Stimulated activated CD8-positive, alpha-beta memory T cell treated with anti-CD3 and anti-CD28 coated beads, Interleukin-4, amount 100 ng/mL, for 4 hours (primary cell): ENCODE measurements at places on chromosomes 2 and 18.

DNA sequence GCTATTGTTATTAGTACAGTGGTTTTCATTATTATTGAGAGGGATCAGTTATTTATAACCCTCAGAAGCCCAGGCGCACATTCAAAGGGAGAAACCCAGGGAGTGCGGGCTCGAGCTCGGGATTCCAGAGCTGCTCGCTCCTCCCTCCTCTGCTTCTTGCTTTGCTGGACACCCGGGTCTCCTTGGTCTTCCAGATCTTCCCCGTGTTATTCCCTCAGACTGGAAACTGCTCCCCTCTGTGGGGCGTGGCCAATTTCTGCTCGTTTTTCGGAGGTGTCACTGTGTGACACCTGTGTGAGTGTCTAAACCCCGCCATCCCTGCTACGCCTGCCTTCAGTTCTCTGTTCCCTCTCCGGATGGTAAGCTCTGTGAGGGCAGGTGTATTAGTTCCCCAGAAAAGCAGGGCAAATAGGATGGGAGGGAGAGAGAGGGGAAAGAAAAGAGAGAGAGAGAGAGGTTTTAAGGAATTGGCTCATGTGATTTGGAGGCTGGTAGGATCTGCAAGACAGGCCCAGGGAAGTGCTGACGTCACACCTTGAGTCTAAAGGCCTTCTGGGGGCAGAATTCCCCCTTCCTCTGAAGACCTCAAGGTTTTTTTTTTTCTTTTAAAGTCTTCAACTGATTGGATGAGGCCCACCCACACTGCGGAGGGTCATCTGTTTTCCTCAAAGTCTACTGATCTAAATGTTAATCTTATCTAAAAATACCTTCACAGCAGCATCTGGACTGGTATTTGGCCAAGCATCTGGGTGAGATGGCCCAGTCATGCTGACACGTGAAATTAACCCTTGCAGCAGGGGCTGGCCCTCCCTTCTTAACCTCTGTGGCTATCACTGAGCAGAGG is 457.3 kb upstream of the ID2 start:
- no peak for DNase-seq

DNA sequence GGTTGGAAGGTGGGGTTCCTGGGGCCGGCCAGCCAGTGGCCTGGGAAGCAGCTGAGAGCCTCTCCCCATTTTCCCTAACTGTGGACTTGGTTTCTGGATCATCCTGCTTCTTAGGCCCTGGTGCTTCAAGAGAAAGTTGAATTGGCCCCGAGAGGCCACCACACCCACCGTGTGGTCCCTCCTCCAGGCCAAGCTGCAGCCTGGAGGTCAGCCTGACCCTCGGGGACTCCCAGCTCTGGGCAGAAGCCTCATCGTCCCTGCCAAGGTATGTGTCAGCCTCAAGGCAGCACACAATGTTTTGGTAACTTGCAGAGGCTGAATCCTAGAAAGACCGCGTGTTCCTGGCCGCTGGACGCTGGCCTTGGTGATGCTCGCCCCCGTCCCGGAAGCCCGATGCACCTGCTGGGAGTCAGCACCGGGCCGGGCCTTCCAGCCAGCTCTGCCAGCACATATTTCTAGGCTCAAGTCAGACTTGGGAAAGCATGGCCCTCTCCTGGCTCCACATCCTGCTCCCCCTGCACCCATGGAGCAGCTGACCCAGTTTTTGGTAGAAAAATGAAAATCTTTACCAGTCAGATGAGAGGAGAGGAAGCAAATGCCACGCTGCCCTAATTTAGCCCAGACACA is 72.6 kb downstream of the ACTR2 start:
- DNase-seq: no peak

- no peak for DNase-seq
Observed at GRCh38 chr2:233422050-233422639, 67.9 kb downstream of the DGKD start.

DNA sequence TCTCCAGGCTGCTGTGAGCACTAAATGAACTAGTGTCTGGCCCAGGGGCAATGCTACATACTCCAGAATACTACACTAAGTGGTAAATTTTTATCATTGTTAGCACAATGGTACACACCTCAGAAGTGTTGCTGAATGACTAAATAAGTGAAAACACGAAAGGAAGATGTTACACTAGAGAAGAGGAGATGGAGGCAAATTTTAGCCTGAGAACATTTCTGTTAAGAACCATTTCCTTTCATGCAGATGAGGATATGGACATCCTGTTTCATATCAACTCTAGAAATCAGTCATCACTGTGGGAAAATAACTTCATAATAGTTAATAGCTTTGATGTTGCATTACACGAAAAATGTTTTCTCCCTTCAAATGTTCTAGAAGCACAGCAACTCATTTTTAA is 117.6 kb upstream of the STK17B start:
- no peak for DNase-seq

DNA sequence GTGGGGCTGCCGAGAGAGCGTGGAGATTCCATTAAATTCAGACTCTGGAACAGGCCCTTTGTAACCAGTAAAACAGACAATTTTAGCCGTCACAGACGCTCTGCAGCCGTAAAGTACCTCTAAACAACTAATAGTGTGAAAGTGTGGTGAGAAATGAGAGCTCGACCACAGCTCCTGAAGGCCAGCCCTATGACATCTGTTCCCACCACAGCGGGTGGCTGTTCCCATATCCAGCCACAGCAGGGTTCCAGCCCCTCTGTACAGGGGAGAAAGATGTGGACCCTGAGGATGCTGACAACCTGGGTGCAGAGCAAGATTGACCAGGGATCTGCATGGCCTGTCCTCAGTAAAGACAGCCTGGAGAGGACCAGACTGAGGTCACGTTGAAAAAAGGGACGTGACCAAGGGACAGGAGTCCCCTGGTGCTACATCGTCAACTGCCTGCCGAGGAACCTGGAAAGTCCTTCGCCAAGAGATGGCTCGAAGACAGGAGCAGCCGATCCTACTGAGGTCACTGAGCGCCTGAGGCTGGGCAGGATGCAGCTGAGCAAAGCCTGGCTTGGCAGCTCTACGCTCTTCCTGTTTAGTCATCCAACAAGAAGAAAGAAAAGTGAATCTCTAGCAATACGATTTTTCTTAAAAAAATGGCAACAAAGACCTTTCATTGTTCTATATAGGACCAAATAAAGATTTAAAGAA is 831.7 kb downstream of the RNF144A start:
- no peak for DNase-seq

DNA sequence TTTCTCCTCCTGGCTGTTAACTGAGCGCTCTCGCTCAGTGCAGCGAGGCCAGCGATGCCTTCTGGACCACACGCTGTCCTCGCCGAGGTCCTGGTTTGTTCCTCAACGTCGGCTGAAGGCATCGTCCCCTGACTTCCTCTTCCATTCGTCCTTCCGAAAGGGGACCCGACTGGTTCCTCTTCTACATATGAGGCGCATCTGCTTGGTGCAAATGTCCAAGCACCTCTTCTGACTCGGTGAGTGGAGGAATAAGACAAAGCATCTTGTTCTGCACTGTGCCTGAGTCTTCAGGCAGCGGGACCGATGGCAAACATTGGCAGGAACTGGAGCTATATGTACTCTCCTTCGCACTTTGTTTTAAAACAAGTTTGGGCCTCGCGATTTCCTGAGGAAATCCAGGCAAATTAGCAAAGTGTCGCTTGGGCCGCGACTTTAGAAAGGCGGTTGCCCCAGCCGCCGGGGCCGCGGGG is 621 bp upstream of the KCNS3 start:
- DNase-seq: no peak

GRCh38 chr2:112629823-112630222 is 15.9 kb upstream of the SLC20A1 start:
- DNase-seq: no peak

GRCh38 chr18:33831424-33831823 is 253.4 kb downstream of the ASXL3 start:
- DNase-seq: no peak

GRCh38 chr2:224836263-224836662 is 120.1 kb upstream of the CCDC195 start:
- no peak for DNase-seq

GRCh38 chr2:88603146-88603545 is 24.1 kb downstream of the EIF2AK3 start:
- no peak for DNase-seq
